ENCODE measurements at places on chromosomes 7 and 10.

DNA sequence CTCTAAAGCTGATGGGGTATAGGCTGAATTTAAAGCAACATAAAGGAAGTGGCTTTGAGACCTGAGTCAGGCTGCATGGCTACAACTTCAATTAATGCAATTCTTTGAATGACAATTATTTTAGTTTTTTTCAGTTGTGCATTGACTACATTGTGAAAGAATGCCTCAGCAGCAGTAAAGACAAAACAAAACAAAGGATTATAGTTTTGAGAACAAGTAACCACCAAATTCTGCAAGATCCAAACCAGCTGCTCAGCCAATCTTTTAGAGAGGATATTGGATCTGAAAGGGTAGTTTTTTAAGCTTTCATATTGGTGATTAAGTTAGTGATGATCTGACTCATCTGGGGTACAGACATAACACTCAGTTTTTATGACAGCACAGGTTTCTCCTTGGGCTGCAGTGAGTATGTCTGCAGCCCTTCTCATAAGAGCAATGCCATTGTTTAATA lies 40.6 kb upstream of the ABCA13 start:
- DNase-seq: no peak

- DNase-seq: no peak
Measured at GRCh38 chr10:131692176-131692575, 208.6 kb upstream of the PPP2R2D start.

GRCh38 chr7:149005427-149006344 lies 22.6 kb downstream of the PDIA4 start:
- peak; percentile 69 for DNase-seq

- DNase-seq: peak; percentile 63
Measured at GRCh38 chr10:91635401-91636400, 2.8 kb upstream of the PPP1R3C start.

DNA sequence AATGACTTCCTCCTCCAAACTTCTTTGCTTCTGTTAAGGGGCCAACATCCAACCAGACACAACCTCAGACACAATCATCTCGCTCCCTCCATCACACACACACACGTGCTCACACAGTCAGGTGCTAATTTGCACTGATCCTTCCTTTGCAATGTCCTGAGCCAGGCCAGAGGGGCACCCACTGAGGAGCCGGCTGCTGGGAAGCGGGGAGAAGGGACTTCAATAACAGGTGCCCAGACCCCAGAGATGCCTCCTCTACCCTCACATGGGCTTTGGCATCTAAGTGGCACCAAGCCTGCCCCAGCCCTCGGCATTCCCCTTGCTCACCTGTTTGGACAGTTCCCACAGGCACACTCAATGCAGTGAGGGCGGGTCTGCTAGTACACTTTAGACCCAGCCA lies 34.2 kb upstream of the SVOPL start:
- no peak for DNase-seq

- no peak for DNase-seq
Measured at GRCh38 chr10:117666166-117666565, 123.6 kb downstream of the EMX2 start.

- DNase-seq: no peak
Measured at GRCh38 chr7:157909370-157909769, 572.6 kb downstream of the DNAJB6 start.

DNA sequence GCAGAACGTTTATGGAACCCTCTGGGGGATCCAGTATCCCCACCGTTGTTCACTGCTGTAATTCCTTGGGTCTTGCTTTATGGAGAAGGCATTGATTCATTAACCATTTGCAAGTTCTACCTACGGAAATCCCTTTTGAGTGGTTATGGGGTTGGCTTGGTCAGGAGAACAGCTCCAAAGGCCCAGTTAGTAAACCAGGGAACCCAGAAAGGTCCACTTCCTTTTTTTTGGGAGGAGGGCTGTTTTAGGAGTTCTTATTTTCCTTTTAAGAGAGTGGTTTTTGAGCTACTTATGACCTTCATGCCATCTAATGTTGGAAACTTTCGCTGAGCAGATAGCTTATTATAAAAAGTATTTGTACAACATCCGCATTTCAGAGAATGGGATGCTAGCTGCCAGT lies 1.3 kb downstream of the POR start:
- DNase-seq: no peak

- no peak for DNase-seq
Measured at GRCh38 chr10:91883549-91884444, 25.5 kb downstream of the FGFBP3 start.

- DNase-seq: no peak
Measured at GRCh38 chr10:114256822-114257221, 17.8 kb downstream of the VWA2 start.

DNA sequence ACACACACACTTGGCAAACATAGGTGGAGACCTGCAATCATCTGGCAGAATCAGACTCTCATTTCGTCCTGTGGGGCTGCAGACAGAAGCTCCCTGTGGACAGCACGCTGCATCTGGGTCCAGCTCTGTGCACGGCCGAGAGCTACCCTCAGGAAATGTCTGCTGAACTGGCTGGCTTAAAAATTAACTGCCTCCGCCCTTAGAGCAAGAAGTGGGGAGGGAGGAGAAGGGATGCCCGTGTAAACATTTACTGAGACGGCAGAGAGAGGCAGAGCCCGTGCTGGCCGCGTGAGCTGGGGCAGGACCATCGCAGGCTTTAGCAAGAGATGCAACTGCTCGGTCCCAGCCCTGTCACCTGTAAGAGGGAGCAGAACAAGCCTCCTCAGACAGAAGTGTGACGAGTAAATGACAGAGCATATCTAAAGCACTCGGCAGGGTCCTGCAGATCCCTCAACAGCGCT lies 81.8 kb downstream of the TNS3 start:
- DNase-seq: no peak

GRCh38 chr10:88794731-88795130 lies 7.8 kb upstream of the LIPM start:
- no peak for DNase-seq

- no peak for DNase-seq
Measured at GRCh38 chr10:114286921-114287320, 47.9 kb downstream of the VWA2 start.

DNA sequence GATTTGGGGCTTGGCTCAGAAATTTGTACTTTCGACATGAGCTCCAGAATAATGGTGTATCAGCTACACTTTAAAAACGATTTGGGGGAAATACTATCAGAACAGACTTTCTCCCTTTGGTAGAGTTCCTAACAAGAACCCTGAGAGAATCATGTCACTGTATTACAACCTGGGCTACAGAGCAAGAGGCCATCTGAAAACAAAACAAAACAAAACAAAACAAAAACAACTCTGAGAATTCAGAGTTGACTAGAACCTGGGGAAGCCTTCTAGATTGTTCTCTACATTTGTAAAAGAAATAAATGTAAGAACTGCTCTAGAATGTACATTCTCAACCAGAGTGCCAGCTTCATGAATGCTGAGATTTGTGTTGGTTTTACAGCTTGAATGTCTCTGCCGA lies 262.6 kb upstream of the SEMA3D start:
- DNase-seq: no peak

- peak; percentile 94 for DNase-seq
Measured at GRCh38 chr7:157668221-157668883, 331.5 kb downstream of the DNAJB6 start.

DNA sequence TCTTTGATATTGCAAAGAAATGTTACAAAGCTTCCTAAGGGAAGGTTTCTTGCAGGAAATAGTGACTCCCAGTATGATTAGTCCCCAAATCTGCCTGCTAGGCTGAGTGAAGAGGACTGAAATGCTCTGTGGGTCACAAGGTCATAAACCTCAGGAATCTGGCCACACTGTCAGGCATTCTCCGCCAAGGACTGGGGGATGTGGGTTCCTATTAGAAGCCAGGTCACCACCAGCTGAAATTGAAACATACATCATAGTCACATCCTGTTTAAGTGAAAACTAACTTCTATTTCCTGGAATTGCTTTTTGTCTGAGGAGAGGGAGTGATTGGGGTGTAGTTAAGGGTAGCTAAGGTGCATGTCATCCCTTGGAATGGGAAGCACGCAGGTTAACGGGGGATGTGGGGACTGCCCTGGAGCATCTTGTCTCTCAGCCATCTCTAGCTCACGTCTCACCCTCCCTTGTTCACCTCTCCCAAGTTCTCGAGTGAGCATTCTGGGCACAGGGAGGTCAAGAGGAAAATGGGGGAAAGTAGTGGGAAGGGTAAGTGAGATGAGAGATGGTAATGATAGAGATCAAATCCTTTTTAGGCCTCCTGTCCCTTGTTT lies 12.0 kb upstream of the GSAP start:
- DNase-seq: no peak

- no peak for DNase-seq
Measured at GRCh38 chr7:44276571-44277221, 48.7 kb downstream of the CAMK2B start.

- no peak for DNase-seq
Measured at GRCh38 chr10:79056736-79057391, 11.9 kb upstream of the ZMIZ1 start.

DNA sequence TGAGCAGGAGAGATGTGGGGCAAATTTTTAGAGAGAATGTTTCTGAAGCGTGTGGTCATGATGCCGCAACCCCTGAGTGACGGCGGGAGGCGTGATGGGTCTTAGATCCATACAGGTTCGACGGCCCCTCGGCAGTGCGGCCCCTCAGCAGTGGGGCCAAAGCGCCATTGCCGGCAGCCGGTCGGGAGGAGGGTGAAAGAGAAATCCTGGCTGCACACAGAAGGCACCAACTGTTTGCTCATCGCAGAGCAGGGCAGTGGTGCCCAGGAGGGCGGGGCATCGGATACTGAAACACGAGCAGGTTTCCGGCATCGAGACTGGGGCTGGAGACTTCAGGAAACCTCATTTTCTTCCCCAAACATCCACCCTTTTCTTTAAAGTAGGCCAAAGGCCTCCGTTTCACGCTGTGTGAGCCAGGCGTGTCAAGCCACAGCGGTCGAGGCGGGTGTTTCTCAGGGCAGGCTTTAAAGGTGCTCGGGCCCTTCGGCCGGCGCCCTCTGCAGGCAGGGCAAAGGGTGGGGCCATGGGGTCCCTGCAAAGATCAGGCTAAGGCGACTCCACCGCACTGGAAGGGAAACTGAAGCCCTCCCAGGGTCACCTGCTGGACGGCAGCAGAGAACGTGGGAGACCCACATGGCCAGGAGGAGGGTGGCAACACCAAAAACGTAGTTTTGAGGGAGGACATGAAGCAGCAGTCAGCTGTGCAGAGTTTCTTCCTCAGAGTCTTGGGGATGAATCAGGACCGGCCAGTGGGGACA lies 42.0 kb upstream of the PPP2R2D start:
- DNase-seq: no peak

DNA sequence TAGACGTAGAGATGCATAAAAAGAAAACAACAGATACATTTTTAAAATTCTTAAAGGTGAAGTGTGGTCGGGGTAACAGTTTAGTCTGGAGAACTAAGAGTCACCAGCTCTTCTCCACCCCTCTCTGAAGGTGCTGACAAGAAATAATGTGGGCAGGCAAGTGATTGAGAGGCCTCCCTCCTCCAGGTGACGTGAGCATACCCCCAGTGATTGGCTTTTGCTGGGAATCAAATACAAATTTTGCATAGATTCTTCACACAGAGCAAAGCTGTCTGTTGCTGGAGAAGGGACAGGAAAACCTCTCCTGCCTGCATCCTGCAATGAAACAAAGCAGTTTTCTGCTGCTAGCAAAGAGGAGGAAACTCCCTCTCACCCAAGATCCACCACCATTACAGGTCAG lies 115.0 kb downstream of the DGKB start:
- DNase-seq: no peak

GRCh38 chr7:148674689-148675088 lies 24.0 kb upstream of the CUL1 start:
- no peak for DNase-seq

GRCh38 chr10:7424919-7425318 lies 14.1 kb upstream of the SFMBT2 start:
- no peak for DNase-seq

GRCh38 chr10:416091-416515 lies 273.4 kb downstream of the DIP2C start:
- DNase-seq: no peak

DNA sequence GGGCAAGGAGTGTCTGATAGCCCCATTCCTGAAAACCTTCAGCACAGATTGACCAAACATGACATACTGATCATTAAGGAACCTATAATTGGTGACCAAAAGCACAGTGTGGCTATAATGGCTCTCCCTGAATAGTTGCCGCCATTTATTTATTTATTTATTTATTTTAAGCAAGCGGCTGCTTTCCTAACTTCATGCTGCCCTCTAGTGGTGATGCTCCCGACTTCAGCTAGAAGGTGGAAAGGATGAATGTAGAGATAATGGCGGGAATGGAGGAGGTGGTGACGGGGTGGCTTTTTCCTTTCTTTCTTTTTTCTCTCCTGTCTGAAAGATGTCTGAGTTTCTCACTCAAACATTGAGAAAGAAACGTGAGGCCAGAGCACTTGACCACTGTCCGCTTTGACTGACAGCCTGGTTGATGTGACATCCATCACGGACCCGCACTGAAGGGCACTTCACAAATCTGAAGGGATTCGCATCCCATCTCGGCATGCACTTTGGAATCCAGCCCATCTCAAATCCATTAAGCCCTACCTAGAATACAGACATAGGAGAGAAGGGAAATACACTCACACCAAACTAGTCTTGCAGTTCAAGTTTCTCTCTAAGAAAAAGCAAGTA lies 1090.1 kb downstream of the KCNMA1 start:
- peak; percentile 74 for DNase-seq

DNA sequence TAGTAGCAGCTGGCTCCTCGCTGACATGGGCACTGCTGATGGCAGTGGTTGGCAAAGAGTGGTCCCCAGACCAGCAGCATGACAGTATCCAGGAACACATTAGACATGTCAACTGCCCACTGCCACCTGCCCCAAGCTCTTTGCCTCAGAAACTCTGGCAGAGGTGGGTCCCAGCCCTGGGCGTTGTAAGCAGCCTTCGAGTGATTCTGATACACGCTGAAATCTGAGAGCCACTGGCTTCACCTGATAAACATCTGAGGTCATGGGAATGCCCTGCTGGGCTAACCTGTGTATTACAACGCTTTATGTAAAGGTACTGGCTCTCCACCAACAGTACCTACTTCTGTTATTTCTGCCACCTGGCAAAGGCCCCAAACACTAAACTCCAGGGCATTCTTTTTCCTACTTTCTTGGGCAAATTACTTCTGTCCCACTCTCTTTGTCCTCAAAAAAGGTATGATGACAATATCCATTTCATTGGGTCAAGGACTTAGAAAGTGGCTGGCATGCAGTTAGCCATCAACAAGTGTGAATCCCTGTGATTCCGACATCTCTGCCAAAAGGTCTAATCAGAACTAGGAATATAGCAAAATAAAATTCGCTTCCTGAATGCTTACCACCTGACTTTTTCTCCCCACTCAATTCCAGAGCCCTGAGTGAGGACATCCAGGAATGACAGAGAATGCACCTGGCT lies 9.2 kb downstream of the SGMS1 start:
- no peak for DNase-seq

GRCh38 chr10:50653142-50653541 lies 29.4 kb upstream of the SGMS1 start:
- DNase-seq: no peak

DNA sequence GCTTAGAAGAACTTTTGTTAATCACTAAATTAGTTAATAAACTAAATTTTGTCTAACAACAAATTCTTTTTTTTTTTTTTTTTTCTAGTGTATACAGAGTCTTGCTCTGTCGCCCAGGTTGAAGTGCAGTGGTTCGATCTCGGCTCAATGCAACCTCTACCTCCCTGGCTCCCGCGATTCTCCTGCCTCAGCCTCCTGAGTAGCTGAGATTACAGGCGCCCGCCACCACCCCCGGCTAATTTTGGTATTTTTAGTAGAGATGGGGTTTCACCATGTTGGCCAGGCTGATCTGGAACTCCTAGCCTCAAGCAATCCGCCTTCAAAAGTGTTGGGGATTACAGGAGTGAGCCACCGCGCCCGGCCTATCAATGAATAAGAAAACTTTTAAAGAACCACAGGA lies 1.1 kb upstream of the IQUB start:
- no peak for DNase-seq

GRCh38 chr10:119818889-119819270 lies 53.8 kb downstream of the MCMBP start:
- no peak for DNase-seq

All from Jurkat, Clone E6-1 (cell line).